ENCODE measurements at places on chromosomes 2 and 18.
A peak's percentile ranks its signal among the peaks of the same experiment; 100 is the strongest.

GRCh38 chr2:36197181-36197971 lies 158.2 kb upstream of the CRIM1 start:
- DNase-seq, result no peak

GRCh38 chr2:230592775-230593174 lies 119.9 kb upstream of the CAB39 start:
- DNase-seq, result no peak

DNA sequence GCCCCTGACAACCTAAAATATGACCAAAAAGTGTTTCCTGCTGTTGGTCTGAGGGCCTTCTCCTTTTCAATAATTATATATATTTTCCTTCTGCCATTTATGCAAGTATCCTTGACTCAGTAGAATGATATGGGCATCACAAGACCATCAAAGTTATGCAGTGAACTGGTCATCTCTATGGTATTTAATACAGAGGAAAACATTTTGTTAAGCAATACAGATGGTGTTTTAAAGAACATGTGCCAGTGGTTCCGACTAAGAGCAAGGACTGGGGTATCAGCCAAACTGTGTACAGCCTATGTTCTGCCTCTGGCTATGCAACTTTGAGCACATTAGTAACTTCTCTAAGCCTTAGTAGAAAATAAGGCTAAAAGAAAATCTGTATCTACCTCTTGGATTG lies 179.0 kb downstream of the TRABD2A start:
- no peak for DNase-seq

- DNase-seq, result no peak
Observed at GRCh38 chr2:219228041-219228910, 1.2 kb downstream of the ATG9A start.

DNA sequence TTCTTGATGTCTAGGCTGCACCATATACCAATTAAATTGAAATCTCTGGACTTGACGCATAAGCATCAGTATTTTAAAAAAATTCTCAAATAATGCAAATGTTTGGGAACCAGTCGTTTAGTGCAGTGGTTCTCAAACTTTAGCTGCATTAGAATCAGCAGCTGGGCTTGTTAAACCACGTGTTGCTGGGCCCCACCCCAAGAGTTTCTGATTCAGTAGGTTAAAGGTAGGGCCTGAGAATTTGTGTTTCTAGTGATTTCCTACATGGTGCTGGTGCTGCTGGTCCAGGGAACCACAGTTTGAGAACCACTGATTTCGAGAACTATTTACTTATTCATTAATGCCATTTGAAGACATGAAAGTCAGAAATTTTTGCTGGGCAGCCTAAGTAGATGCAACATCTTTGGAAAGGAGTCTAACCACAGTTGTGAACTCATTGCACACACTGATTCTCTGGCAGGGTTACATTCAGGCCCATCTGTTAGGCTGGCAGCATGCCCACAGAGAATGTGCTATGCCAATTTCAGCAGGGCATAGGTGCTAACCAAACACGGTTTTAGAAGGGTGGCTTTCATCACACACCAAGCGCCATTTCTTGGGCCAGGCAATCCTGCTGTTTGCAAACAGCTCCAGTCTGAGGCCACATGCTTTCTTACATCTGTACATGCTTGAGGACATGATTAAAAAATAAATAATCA lies 26.4 kb upstream of the ATP5MC3 start:
- DNase-seq, result peak; percentile 54

Measured in D341Med (cell line).